ENCODE measurements at places on chromosomes 7 and 10.

GRCh38 chr7:123499211-123499970, 35.0 kb downstream of the IQUB start:
- DNase-seq: no peak

GRCh38 chr10:118850418-118851061, 95.8 kb upstream of the CACUL1 start:
- peak; percentile 80 for DNase-seq

DNA sequence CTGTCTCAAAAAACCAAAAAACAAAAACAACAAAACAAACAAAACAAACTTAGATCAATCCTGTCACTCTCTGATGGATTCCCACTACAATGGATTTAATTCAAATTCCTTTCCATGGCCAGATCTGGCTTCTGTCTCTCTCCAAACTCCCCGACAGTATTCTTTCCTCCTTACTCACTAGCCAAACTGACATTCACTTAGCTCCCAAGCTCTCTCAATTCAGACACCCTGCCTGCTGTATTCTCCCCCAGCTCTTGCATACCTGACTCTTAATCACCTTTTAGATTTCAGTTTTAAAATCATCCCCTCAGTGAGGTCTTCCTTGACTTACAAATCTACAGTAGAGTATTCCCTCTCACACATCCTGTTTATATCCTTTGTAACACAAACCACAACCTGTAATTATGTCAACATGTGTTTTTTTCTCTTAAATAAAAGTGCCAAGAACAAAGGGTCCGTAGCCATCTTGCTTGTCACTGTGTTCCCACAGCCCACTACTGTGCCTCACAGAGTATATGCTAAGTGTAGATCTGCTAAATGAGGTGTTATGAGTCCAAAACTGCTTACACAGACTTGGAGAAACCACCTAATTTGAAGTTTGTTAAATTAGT, 14.4 kb downstream of the HERPUD2 start:
- DNase-seq: no peak

- DNase-seq: peak; percentile 26
These were observed 5.4 kb downstream of the LOXL4 start for GRCh38 chr10:98262571-98262970.

DNA sequence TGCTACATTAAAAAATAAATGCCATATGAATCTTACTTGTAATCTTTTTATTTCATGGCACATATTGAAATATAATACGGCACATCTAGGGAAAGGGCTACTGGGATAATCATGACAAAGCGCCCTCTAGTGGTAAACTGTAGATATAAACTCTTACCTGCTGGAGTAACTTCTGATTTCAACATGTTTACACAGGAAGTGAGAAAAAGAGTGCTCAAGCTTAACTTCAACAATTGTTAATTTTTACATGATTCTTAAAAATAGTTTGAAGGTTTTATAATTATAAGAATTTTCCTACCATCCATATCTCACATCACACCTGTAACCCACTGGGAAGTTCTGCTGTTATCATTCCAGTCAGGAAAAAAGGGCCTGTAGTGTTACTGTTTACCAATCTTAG, 2.0 kb upstream of the HEPACAM2 start:
- DNase-seq: peak; percentile 39

All from activated CD8-positive, alpha-beta T cell treated with anti-CD3 and anti-CD28 coated beads, Interleukin-2, amount 10 ng/mL, durations not matched to agents 7 days and 5 days (primary cell).